ENCODE measurements at places on chromosomes 13 and 19.

DNA sequence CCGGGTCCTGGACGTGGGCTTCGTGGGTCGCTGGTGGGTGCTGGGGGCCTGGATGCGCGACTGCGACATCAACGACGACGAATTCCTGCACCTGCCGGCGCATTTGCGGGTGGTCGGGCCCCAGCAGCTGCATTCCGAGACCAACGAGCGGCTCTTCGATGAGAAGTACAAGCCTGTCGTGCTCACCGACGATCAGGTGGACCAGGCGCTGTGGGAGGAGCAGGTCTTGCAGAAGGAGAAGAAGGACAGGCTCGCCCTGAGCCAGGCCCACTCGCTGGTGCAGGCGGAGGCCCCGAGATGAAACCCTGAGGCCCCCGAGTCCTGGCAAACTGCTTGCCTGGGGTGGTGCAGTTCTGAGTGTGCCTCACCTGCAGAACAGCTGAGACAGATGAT, 787 bp downstream of the TIMM29 start:
- peaks cover 7% of the 10 kb centered on the region for H3K36me3 ChIP-seq
- peak overlapping the region; percentile 75 for H3K27ac ChIP-seq
- no peaks in the 10 kb centered on the region for H3K27me3 ChIP-seq
- peak overlapping the region; percentile 87 for H3K4me3 ChIP-seq
- peaks cover 9% of the 10 kb centered on the region for H3K4me1 ChIP-seq

GRCh38 chr19:33509774-33510173, 11.8 kb downstream of the PEPD start:
- peak overlapping the region; percentile 87 for H3K4me3 ChIP-seq
- peak overlapping the region; percentile 99 for H3K27ac ChIP-seq
- H3K27me3 ChIP-seq, result no peaks in the 10 kb centered on the region
- H3K36me3 ChIP-seq, result peaks cover 5% of the 10 kb centered on the region
- peaks cover 22% of the 10 kb centered on the region for H3K4me1 ChIP-seq

- DNase-seq, result no peak
- H3K36me3 ChIP-seq, result peaks cover 6% of the 10 kb centered on the region
- H3K4me1 ChIP-seq, result peaks cover 30% of the 10 kb centered on the region
These were observed 5.0 kb downstream of the BICRA start for GRCh38 chr19:47614021-47614295.

GRCh38 chr13:40165316-40165932, 501.0 kb downstream of the FOXO1 start:
- no peak overlapping the region for H3K4me3 ChIP-seq
- H3K27me3 ChIP-seq, result peaks cover 18% of the 10 kb centered on the region
- DNase-seq, result no peak
- H3K27ac ChIP-seq, result no peak overlapping the region
- H3K36me3 ChIP-seq, result no peaks in the 10 kb centered on the region

- H3K27me3 ChIP-seq, result no peaks in the 10 kb centered on the region
- peaks cover 44% of the 10 kb centered on the region for H3K36me3 ChIP-seq
- no peak for DNase-seq
- peaks cover 32% of the 10 kb centered on the region for H3K4me1 ChIP-seq
These were observed 27.1 kb downstream of the STK24 start for GRCh38 chr13:98549728-98550317.

GRCh38 chr13:104310861-104311260, 1244.6 kb upstream of the SLC10A2 start:
- no peaks in the 10 kb centered on the region for H3K4me1 ChIP-seq
- H3K27me3 ChIP-seq, result no peaks in the 10 kb centered on the region
- H3K4me3 ChIP-seq, result no peak overlapping the region
- no peak overlapping the region for H3K27ac ChIP-seq
- no peak for DNase-seq

GRCh38 chr19:47310819-47311218, 1.2 kb downstream of the C5AR1 start:
- DNase-seq, result no peak
- no peaks in the 10 kb centered on the region for H3K36me3 ChIP-seq
- H3K4me3 ChIP-seq, result no peak overlapping the region

DNA sequence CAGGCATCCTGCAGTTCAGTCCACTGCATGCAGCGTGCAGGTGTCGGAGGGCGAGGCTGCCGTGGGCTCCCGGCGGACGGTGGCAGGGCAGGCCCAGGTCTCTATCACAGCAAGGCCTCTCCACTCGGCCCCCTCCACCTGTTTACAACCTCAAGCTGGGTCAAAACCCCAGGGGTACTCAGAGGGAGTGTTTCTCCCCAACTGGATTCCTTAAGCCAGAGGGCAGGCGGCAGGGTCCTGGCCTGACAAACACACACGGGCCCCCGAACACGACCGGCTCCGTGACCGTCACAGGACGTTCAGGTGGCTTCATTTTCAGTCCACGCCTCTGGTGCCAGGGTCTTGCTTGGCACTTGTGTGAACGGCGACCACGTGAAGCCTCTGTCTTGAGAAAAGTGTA, 23.5 kb downstream of the RASA3 start:
- no peak overlapping the region for H3K4me3 ChIP-seq
- peaks cover 35% of the 10 kb centered on the region for H3K4me1 ChIP-seq
- H3K27ac ChIP-seq, result no peak overlapping the region
- H3K27me3 ChIP-seq, result peaks cover 6% of the 10 kb centered on the region
- no peaks in the 10 kb centered on the region for H3K36me3 ChIP-seq

DNA sequence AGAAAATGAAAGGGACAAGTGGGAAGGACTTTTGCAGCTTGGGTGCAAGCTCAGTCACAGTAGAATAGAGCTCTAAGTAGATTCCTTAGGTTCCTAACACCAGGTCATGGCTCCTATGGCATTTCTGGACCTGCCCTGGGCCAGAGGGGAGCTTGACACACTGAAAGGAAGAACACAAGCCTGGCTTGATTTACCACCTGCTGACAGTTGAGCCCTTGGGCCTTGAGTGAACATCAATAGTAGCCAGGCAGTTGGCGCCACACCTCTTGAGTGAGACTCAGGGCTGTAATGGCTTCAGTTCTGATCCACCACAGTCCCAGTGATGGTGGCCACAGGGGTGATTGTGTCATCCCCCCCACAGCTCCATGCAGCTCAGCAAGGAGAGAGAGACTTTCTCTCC, 221.9 kb upstream of the PCDH17 start:
- H3K4me3 ChIP-seq, result no peak overlapping the region
- no peaks in the 10 kb centered on the region for H3K36me3 ChIP-seq
- H3K4me1 ChIP-seq, result no peaks in the 10 kb centered on the region
- H3K27ac ChIP-seq, result no peak overlapping the region

GRCh38 chr13:85347251-85347650, 452.0 kb downstream of the SLITRK6 start:
- H3K27ac ChIP-seq, result no peak overlapping the region
- H3K27me3 ChIP-seq, result no peaks in the 10 kb centered on the region
- DNase-seq, result no peak
